ENCODE measurements at places on chromosomes 5 and 9.

GRCh38 chr9:97774673-97775072 lies 77.5 kb upstream of the XPA start:
- no peak for DNase-seq

DNA sequence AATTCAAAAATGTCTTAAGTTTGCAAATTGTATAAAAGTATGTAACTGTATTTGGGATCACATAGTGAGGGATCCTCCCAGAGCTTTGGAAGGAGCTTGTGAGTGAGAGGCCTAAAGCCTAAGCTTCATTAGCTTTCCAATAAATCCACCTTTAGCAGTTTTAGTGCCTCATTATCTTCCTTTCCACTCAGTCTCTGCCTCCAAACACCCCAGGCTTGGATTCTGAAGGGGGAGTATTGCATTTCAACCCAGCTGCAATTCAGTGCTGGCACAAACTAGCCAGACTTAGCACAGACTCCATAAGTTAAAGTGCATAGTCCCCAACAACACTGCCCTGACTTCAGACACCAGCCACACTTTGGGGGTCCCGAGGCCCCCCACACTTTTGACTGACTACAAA lies 113.5 kb downstream of the SMARCA2 start:
- no peak for DNase-seq

DNA sequence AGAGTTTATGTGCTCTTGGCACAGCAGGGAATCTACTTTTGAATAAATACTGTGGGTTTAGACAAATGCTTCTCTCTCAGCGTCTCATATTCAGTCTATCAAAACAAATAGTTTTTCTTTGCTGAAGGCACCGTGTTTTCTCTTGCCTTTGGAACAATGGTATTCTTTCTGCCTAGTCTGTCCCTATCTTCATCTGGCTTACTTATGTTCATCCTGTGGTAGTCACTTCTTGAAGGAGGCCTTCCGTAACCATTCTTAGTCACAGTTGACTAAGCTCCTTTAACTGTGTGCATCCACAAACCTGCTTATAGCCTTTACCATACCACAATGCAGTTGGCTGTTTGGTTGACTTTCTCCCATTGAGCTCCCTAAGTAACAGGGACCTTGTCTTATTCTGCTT lies 45.9 kb downstream of the LARP1 start:
- DNase-seq: no peak

DNA sequence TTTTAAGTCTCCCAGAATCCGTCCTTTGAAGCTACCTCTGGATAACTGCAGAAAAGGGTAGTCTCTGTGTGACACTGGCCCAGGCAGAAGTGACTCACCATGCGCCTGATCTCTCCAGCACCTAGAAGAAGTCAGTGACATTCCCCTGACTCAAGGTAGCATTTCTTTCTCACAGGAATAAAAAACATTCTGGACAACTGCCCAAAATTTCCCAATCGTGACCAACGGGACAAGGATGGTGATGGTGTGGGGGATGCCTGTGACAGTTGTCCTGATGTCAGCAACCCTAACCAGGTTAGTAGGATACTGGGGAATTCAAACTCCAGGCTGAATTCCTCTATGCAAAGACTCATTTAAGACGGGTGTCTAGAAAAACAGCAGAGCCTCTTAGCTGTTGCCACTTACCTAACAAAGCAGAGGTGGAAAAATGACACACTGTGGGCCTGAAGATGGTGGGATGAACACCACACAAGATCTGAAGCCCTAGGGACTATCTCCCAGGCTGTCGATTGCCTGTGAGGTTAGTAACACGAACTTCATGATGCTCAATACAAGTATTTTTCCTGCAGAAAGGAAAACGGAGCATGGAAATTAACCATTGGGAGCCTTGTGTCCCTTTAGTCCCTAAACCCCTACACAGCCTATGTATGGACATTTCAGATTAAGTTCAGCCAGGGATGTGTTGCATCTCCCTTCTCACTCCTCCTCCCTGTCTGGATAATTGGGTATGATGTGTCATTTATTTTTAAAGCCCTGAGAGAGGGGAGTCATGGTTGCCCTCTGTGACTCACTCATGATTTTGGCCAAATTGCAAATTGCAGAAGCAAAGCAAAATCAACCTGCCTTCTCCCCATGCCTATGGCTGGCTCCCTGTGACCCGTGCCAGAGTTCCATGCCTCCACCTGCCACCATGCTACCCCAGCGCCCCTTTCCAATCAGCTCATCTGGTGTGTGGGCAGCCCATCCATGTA lies 37.2 kb downstream of the THBS4 start:
- DNase-seq: no peak

- no peak for DNase-seq
Measured at GRCh38 chr5:103217101-103217500, 41.5 kb upstream of the MACIR start.

DNA sequence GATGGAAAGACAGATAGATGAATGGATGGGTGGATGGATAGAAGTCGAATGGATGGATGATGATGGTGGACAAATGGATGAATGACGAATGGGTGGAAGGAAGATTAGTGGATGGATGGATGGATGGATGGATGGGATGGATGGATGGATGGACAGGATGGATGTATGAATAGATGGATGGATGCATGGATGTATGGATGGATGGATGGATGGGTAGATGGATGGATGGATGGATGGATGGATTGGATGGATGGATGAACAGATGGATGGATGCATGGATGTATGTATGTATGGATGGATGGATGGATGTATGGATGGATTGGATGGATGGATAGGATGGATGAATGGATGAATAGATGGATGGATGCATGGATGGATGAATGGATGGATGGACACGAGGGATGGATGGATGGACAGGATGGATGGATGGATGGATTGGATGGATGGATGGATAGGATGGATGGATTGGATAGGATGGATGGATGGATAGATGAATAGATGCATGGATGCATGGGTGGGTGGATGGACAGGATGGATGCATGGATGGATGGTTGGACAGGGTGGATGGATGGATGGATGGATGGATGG lies 52.4 kb downstream of the DUSP1 start:
- no peak for DNase-seq

GRCh38 chr9:76610011-76610352 lies 151.0 kb downstream of the GCNT1 start:
- no peak for DNase-seq

DNA sequence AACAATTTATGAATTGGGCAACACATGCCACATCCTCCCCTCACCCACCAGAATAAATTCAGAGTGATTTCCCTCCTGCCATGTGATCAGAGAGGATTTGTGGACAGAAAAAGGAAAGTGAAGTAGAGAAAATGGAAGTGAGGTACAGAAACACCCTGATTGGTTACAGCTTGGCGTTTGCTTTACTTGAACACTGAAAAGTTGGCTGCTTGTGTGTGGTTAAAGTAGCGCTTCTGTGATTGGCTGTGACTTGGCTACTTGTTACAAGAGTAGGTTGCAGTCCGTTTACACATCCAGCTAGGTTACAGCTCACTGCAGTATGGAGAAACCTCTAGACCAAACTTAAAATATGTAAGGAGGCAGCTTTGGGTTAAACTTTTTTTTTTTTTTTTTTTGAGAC lies 205.2 kb upstream of the ZNF608 start:
- no peak for DNase-seq

DNA sequence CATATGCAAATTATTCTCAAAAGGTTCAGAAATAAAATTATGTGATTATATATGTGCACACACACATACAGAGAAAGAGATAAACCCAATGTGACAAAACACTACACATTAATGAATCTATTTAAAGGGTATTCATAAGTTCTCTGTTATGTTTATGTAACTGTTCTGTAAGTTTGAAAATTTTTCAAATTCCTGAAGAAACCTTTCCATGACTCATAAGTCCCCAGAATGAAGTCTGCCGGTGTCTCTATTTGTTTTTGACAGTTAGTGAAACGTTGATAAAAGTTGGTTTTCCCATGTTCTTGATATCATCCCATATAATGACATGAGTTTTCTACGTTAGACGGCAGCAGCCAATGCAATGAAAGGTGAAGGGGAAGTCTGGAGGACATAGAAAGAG lies 199.5 kb upstream of the PUM3 start:
- no peak for DNase-seq

DNA sequence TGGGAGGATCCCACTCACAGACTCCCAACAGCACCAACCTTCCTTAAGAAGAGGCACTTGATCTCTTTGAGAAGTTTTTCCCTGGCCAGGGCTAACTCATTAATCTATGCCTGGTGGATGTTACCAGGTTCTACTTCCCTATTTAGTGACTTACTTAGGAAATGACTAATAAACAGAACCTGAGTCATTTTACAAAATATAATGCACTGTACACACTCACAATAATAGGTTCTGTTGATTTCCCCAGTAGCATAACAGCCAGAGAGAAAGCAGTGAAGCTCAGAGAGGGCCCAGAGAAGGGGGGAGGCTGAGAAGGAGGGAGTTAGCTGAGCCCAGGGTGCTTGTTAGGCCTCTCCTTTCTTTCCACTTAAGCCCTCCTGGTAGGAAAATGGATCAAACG lies 27.1 kb downstream of the FRMD3 start:
- DNase-seq: no peak

DNA sequence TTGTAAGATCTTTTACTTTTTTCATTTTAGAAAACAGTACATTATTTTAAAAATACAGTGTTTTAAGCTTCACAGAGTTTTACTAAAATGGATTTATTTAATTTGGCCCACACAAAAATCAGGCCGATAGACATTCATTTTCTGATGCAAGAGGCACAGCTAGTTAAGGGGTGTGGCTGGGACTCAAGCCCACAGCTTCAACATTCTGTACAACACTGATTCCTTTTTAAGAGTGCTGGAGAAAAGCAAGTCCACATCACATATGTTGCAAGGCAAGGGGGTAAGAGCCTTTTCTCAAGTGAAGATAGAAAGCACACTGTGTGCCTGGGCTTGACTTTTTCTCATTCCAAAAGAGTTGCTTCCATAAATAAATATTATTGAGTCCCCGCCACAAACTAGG lies 195.9 kb downstream of the RFK start:
- no peak for DNase-seq

GRCh38 chr9:36818965-36819870 lies 214.8 kb downstream of the PAX5 start:
- DNase-seq: no peak

- no peak for DNase-seq
Measured at GRCh38 chr9:13411791-13412190, 132.3 kb upstream of the MPDZ start.

DNA sequence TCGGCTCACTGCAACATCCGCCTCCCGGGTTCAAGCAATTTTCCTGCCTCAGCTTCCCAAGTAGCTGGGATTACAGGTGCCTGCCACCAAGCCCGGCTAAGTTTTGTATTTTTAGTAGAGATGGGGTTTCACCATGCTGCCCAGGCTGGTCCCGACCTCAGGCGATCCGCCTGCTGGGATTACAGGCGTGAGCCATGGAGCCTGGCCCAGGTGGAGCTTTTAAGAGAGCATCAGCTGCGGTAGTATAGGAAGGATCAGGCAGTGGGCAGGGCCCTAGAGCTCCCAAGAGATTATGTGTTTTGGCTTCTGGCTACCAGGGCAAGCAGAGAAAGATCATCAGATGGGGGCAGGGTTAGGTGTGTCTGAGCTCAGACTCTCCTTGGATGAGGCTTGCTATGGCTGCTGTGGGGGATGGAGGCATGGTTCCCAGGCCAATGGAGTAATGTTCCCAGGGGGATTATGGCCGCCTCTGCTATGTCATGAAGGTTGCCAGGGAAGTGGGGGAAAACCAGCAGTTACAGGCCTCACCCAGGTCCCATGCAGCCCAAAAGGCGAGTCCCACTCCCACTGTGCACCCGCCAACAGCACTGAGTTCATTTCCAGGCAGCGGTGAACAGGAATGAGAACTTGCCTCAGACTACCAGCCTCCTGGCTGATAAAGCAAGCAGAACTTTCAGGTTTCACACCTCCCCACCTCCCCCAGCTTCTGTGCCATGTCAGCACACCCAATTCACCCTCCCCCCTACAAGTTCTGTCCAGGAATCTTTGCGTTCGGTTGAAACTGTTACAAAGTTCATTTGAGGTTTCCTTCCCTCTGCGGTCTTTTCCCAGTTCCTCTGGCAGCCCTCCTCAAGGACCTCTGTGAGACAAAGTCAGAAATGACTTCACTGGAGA lies 507.6 kb downstream of the SPATA31D1 start:
- DNase-seq: no peak

GRCh38 chr5:123007182-123007581 lies 29.3 kb downstream of the PPIC start:
- no peak for DNase-seq

DNA sequence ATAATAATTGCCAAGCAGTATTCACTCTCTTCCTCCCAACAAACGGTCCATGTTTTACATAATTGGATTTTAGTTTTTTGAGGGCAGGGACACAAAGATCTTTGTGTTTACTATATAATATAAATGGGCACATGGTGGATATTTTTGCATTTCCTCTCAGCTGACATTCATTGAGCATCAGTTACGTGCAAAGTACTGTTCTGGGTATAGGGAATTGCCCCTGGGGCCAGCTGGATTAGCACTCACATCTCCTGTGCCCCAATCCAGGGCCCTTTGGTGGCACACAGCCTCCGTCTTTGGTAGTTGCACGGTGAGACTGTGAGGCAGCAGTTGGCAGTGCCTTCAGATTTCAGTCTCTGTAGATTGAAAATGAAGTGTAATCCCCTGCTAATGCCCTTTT lies 1.6 kb downstream of the TDRD7 start:
- DNase-seq: no peak

GRCh38 chr5:96242571-96242970 lies 190.5 kb downstream of the PCSK1 start:
- DNase-seq: no peak

- DNase-seq: no peak
Measured at GRCh38 chr5:170151097-170151831, 45.6 kb downstream of the FOXI1 start.

- no peak for DNase-seq
Measured at GRCh38 chr5:42720251-42720650, 36.4 kb upstream of the CCDC152 start.

- DNase-seq: no peak
Measured at GRCh38 chr5:68170826-68171558, 44.6 kb upstream of the PIK3R1 start.

- no peak for DNase-seq
Measured at GRCh38 chr9:136821826-136822544, 14.2 kb downstream of the RABL6 start.

- no peak for DNase-seq
Measured at GRCh38 chr5:21168557-21168956, 1180.6 kb upstream of the CDH18 start.

DNA sequence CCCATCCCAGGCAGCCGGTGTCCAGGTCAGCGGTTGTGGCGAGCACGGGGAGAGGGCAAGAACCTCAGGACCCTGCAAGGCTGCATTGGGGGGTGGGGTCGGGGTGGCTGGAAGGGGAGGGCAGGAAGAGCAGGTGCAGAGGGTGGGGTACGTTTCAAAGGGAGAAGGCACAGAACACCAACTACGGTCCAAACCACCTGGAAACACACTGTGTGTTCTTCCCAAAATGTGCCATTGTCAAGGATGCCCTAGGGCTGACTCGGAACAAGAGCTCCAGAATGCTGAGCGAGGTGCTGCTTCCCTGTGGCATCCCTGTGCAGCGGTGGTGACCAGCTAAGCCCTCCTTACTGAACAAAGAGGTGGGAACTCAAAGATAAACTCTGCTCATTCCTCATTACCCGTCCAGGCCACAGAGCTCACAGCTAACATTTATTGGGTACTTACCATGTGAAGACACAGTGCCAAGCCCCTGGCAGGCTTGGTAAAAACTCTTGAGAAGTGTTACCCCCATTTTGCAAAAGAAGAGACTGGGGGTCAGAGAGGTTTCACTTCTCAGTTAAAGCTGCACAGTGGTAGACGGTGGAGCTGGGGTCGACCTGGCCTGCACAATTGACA lies 153.8 kb downstream of the COL23A1 start:
- DNase-seq: no peak

All from activated CD4-positive, alpha-beta T cell treated with anti-CD3 and anti-CD28 coated beads for 1 hour (primary cell).